GOT3 (cell line): ENCODE measurements at places on chromosomes 5 and 9.

GRCh38 chr9:85743275-85744128, 1.7 kb upstream of the AGTPBP1 start:
- DNase-seq, result no peak

- no peak for DNase-seq
Measured at GRCh38 chr9:87535817-87536539, 38.3 kb downstream of the DAPK1 start.

GRCh38 chr5:178437386-178438075, 152.7 kb downstream of the COL23A1 start:
- no peak for DNase-seq

- no peak for DNase-seq
Measured at GRCh38 chr9:93945400-93946337, 9.5 kb downstream of the BARX1 start.

GRCh38 chr9:93869088-93869487, 86.1 kb downstream of the BARX1 start:
- DNase-seq, result no peak

- no peak for DNase-seq
Measured at GRCh38 chr5:172050080-172050479, 43.6 kb upstream of the FBXW11 start.

DNA sequence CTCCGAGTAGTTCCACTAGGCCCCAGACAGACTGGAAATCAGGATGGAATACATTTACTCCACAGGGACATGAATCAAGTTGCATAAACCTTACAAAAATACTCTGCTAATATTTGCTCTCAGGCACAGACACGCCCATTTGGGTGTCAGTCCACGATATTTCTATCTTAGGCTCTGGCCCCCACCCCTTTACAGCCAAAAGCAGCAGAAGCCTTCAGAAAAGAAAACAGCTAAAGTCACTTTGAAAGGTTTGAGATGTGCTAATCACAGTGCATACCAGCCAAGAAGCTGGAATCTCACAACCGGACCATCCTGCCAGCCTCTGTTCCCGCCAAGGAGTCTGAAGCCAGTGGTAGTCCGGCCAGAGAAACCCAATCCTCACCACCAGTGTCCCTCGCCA, 22.6 kb downstream of the PTPN3 start:
- DNase-seq, result no peak
